ENCODE measurements at places on chromosomes 2 and 18.

DNA sequence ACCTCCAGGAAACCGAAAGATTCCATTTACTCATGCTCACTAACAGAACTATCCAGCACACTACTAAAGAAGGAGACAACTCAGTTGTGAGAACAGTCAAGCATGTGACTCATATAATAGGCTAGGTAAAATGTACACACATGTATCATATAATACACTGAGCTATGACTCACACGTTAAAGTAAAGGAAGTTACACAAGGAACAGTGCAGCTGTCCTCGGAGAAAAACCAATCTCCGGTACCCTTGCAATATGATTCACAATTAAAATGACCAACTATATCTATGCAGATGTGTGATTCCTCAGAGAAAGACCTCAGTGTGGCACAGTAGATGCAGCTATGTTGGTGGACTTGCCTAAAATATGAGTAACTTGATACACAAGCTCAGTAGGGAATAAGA lies 76.5 kb downstream of the STRN start:
- DNase-seq = peak; percentile 88

DNA sequence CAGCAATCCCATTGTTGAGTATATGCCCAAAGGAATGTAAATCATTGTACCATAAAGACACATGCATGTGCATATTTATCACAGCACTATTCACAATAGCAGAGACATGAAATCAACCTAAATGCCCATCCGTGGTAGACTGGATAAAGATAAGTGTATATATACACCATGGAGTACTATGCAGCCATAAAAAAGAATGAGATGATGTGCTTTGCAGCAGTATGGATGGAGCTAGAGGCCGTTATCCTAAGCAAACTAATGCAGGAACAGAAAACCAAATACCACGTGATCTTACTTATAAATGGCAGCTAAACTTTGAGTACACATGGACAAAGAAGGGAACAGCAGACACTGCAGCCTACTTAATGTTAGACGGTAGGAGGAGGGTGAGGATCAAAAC lies 18.4 kb upstream of the RAMP1 start:
- no peak for DNase-seq

GRCh38 chr2:176636401-176636800 lies 367.2 kb downstream of the MTX2 start:
- DNase-seq = no peak

DNA sequence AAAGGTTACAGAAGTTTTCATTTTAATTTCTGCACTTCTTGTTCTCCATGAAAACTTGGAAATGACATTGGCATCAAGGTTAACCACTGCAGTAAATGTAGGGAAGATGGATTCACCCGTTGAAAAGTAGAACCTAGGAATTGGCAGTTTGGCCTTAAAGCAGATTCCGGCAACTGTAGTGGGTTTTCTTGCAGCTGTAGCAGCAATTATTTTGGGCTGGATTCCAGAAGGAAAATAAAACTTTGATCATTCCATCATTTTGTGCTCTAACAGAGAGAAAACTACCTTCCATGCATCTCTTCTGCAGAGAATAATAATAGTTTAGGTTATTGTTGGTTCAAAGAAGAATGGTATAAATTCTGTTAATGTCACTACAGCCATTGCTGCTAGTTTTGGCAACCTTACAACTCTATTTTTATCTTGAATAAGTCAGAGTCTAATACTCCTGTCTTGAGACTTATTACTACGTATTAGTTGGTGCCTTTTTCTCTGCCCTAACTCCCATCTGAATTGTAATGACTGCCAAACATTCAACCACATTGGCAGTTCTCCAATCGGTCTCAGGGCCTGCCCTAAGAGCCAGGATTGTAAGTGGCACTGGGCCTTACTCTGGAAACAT lies 178.1 kb upstream of the PIEZO2 start:
- no peak for DNase-seq

DNA sequence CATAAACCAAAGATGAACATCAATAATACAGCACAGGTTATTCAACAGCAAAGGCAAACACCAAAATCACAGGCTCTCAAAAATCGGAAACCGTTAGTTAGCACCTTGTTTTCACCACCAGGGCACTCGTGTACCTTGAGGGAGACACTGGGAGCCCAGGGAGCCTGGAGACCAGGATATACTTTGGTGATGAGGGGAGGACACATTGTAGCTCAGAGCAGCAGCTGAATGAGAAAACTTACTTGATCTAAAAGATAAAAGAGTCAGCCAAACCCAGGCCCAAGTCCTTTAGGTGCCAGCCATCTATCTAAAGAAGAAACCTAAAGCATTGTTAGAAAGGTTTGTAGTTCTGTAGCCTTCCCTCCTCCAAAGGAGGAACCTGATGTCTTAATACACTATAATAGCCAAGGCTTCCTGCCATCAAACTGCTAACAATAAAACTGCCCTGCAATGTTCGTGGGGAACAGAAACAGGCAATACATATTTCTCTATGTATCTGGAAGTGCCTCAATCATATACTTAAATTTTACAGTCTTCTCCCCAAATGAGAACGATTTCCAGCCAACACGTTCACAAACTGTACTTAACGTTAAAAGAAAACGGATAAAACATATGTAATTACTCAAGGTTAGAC lies 19.3 kb downstream of the BCL11A start:
- no peak for DNase-seq

- DNase-seq = no peak
These were observed 2.8 kb upstream of the ZNF532 start for GRCh38 chr18:58861861-58862301.

DNA sequence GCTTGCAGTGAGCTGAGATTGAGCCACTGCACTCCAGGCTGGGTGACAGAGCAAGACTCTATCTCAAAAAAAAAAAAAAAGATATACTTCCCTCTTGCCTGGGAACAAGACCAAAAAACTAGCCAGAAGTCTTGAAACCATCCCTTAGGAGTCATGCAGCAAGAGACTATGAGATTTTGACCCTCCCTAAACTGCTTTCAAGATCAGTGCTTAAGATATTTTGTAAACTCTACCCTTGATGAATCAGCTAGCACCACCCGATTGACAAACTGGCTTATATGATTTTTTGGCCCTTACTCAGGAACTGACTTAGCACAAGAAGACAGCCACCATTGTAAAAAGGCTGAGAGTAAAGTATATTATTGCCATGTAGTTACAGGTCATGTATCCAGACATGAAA lies 3.8 kb downstream of the SULT1C3 start:
- DNase-seq = peak; percentile 35

DNA sequence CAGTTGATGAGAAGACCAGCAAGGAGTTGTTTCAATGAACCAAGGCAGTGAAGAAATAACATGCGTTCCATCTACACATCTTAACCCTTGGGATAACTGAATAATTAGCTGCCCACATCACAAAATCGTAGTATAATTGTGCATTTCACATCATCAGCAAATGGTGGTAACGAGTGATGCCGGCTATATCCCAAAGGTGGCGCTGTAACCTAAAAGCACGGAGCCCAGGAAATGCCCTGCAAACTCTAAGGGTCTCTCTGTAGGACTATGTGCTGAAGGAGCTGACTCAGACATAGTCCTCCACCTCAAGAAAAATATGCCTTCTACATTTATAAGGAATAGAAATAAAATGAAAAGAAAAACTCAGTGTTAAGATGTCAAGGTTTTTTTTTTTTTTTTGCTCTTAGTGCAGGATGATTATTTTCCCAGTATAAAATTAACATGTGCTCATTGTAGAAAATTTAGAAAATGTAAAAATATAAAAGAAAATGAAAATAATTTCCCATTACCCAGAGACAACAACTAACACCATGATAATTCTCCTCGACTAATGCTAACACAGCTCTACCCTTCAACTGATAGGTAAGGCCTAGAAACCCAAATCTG lies 23.1 kb upstream of the DSG3 start:
- no peak for DNase-seq

DNA sequence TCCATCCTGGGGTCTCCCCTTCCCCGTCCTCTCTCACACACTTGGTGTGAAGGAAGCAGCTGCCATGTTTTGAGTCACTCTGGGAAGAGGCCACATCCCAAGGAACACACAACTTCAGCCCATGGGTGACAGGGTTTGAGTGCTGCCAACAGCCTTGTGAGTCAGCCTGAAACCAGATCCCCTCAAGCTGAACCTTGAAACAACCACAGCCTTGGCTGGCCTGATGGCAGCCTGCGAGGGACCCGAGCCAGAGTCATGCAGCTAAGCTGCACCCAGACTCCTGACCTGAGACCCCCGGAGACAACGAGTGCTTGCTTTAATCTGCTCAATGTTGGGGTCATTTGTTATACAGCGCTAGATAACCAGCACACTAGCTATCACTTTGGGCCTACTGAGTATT lies 19.3 kb upstream of the MC2R start:
- DNase-seq = no peak
